HS-27A (cell line): ENCODE measurements at places on chromosomes 1 and 21.
A peak's percentile ranks its signal among the peaks of the same experiment; 100 is the strongest.

DNA sequence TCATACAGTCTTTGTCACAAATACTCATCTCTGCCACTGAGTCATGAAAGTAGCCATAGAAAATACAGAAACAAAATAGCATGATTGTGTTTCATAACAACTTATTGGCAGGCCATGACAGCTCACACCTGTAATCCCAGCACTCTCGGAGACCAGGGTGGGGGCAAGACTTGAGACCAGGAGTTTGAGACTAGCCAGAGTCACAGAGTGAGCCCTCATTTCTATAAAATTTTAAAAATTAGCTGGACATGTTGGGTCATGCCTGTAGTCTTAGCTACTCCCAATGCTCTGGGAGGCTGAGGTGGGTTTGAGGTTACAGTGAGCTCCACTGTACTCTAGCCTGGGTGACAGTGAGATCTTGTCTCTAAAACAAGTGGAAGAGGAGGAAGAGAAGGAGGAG lies 411.1 kb downstream of the PCP4 start:
- DNase-seq = no peak

GRCh38 chr1:61441723-61442262 lies 283.1 kb downstream of the TM2D1 start:
- DNase-seq = no peak

DNA sequence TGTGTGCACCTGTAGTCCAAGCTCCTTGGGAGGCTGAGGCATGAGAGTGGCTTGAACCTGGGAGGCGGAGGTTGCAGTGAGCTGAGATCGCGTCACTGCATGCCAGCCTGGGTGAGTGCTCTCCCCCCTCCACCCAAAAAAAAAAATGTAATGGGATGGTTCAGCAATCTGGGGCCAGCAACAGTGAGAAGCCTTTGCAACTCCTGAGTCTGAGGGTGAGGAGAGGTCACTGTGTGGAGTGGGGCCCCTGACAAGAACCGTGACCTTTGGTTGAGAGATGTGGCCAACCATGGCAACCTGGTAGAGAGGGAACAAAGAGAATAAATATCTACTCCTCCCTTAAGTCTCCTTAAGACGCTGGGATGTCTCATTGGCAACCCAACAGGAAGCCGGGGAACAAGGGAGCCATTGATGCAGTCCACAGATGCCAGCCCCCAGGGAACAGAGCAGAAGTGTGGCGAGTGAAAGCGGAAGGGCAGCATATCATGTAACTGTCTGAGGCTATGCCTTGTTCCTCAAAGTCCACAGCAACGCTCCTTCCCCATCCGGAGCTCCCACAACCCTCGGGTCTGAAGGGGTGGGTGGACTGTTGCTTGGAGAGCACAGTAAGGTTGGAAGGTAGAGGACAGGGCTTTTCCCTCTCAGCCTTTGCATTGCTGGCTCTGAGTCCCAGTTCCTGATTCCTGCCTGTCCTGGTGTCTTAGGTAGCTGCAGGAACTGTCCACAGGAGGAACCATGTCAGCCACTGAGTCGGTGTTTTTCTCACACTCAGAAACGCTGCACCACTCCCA lies 8.3 kb downstream of the TRNP1 start:
- no peak for DNase-seq

GRCh38 chr1:97919585-97920261 lies 1.1 kb downstream of the DPYD start:
- no peak for DNase-seq

GRCh38 chr1:86616871-86617270 lies 70.0 kb downstream of the CLCA4 start:
- DNase-seq = no peak

GRCh38 chr1:38003261-38004250 lies 1.8 kb downstream of the FHL3 start:
- no peak for DNase-seq

- no peak for DNase-seq
Measured at GRCh38 chr1:47703981-47704596, 266.2 kb downstream of the FOXD2 start.

DNA sequence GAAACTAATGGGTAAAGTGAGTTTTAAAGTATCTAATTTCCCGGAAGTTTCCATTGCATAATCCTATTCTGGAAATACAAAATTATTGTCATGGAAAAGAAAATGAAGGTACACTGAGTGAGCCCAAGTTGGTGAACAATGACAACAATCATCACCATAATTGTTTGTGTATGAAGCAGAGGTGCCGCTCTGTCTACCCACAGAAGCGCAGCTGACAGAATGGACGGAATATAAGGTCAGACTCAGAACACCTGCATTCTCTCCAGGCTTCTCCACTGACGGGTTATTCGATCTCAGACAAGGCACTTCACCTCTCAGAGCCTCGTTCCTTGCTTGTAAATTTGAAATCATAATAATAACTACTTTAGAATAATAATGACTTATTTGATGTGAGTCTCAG lies 99.1 kb upstream of the NGF start:
- no peak for DNase-seq

GRCh38 chr1:36203554-36204346 lies 20.5 kb upstream of the THRAP3 start:
- no peak for DNase-seq

- no peak for DNase-seq
Measured at GRCh38 chr1:18998016-18998724, 41.7 kb upstream of the IFFO2 start.

DNA sequence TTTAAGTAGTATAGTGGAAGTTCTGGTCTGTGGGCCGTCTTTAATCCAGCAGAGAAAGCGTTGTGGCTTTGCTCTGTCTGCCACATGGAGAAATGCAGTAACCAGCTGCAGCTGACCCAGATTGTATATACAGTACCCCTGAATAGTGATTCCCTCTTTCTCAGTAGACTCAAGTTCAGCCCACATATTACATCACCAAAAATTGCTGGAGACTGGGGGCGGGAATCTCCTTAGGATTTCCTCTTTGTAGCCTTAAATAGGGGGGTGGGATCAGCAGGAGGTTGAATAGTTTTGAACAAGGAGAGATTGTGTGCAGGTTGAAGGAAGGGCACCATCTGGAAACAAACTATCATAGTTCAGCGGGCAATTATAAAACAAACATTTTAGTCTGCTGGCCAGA lies at the start of gene ANGPTL1:
Gene ANGPTL1 (minus strand): TSS at position 134 of the 400 bp plus-strand sequence. CDS start 5,301 bp downstream, outside the sequence.
- DNase-seq = no peak

- DNase-seq = peak; percentile 62
Measured at GRCh38 chr1:226128487-226129075, 58.0 kb downstream of the ACBD3 start.

- DNase-seq = no peak
Measured at GRCh38 chr1:93244298-93245069, 64.0 kb downstream of the CCDC18 start.

- DNase-seq = no peak
Measured at GRCh38 chr1:4517186-4517954, 137.0 kb upstream of the AJAP1 start.

DNA sequence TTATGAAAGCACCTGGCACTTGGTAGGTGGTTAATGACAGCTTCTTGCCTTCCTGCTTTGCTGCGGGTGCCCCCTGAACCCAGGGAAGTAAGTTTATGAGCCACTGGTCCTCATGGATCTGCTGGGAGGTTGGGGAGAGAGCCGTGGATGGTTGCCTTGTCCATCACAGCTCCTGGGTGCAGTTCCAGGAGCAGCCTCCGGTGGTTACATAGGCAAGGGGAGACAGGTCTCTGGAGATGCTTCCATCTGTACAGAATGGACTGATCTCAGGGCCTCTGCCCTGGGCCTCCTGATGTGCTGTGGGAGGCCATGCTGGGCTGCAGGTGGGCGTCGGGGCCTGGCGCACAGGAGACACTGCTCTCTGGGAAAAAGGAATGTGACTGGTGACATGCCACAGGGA lies 31.6 kb upstream of the ARHGEF10L start:
- DNase-seq = no peak

DNA sequence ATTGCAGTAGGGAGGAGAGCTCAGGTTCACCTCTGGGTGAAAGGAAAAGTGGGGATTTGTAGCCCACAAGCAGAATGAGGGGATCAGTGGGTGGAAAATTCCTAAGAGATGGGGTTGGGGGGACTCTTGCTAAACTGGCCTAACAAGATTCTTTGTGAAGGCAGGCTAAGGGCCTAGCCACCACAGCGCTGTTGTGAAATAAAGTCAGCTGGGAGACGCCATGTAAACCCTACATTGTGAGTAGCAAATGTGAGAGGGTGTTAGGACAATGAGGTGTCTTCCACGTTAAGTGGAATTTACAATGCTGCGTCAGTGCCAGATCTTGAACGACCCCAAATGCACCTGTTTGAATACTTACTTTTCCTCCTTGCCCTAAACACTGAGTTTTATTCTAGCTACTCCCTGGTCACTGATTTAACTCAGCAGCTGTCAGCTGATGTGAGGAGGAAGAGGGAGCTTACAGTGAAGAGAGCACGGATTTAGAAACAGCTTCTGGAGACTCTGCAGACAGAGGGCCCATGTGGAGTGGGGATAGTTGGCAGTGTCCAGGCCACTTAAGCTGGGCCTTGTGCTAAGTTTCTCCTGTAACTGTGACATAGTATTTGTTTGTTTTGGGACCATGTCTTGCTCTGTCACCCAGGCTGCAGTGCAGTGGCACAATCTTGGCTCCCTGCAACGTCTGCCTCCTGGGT lies 17.3 kb downstream of the PDPN start:
- no peak for DNase-seq

DNA sequence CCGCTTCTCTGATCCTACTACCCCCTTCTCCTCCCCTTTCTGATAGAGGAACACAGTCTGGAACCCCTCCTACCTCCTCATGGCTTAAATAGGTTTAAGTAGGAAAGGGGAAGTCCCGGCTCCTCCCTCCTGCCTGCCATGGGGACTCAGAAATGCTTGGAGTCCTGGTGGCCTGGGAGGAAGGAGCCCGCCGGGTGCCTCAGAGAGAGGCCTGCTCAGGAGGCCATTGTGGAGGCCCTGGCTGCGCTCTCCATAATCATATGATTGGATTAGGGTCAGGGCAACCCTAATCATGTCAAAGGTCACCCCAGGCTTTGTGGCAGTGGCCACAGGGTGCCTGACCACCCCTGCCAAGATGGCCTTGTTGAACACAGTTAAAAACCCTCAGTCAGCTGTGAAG lies 29.0 kb downstream of the WNT3A start:
- DNase-seq = no peak

- no peak for DNase-seq
Measured at GRCh38 chr1:67880056-67880601, 46.9 kb upstream of the GNG12 start.

DNA sequence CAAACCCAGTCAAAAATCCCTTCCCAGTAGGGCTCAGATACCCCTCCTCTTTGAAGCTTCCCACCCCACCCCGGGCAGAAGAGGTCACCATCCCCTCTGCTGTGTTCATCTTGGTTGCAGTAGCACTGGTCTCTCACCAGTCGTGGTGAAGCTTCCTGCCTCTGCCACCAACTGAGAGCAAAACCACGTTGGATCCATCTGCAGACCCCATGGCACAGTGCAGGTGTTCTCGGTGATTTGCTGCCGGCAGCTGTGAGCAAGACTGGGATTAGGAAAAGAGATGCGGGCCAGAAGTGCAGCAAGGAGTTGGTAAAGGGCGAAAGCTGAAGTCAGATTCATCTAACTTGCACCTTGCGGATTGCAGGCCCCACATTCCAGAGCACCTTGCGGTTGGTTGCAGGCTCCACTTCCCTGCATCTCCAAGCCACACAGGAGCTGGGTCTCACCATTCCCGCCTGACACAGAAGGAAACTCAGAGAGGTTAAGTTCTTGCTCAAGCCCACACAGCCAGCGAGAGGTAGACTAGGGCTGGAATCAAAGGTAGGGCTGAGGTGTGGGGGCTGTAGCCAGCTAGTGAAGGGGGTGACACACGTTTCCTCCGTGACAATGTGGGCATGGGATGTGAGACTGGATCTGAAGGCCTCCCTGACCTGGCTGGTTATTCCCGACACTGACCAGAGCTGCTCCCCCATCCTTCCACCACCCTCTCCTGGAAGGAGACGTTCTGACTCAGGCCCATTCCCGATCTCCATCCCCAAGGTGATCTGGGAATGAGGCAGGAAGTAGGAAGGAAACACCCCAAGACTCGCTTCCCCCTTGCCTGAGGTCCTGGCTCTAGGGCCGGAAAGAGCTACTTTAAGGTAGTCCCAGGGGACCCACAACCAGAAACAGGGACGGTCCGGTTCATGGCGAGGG lies 3.3 kb upstream of the FAM110D start:
- DNase-seq = no peak

DNA sequence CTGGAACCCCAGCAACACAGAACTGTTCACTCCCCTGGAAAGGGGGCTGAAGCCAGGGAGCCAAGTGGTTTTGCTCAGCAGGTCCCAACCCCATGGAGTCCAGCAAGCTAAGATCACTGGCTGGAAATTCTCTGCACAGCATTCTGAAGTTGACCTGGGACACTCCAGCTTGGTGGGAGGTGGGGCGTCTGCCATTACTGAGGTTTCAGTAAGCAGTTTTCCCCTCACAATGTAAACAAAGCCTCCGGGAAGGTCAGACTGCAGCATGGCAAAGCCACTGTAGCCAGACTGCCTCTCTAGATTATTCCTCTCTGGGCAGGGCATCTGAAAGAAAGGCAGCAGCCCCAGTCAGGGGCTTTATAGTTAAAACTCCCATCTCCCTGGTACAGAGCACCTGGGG lies 59.7 kb downstream of the INKA2 start:
- no peak for DNase-seq

DNA sequence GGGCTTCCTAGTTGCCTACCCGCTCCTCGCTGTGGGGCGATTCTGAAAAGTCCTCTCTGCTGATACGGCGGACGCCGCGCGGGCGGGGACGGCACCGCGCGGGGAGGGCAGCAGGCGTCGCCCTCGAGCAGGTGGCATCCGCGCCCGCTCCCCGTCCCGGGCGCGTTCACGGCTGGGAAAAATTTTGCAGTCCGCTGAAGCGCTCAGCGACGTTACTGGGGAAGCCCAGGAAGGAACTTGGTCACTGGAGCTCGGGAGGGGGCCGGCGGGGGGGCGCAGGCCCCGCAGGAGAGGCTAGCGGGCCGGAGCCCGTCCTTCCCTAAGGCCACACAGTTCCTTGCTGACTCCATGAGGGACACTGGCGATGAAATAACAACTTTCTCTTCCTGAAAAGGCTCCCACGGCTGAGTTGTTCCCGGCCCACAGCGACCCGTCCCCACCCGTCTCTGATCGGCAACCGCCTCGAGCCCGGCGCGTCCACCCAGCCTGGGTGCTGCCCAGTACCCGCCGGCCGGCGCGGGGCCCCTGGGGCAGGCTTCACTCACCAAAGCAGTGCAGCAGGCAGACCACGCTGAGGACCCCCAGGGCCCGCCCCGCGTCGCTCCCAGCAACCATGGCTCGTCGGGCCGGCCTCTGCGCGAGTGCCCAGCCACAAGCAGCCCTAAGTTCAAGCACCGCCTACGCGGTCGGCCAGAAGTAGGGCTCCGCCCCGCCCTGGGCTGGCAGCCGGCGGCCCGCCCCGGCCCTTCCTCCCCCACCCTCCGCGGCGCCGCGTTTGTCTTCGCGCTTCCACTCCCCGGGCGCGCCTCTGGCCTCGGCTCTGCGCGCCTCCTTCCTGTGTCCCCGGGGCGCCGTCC lies at the start of gene CD58:
Gene CD58 (minus strand): TSS at position 669 of the 857 bp plus-strand sequence. CDS start 54 bp downstream, at position 615.
- DNase-seq = peak; percentile 60

DNA sequence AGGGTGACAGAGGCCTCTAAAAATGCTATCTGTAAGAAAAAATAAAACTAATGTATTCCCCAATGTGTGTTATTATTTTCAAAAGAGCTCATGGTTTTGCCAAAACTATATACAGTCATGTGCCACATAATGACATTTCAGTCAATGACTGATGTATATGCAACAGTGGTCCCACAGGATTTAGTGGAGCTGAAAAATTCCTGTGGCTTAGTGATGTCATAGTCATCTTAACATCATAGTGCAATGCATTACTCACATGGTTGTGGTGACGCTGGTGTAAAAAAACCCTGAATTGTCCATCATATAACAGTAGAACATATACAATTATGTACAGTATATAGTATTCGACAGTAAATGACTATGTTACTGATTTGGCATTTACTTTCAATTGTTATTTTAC lies 172.4 kb downstream of the CACNA1E start:
- no peak for DNase-seq

- no peak for DNase-seq
Measured at GRCh38 chr1:8815582-8816151, 1.8 kb downstream of the RERE start.
